ENCODE measurements at places on chromosomes 2 and 18.

GRCh38 chr2:212766921-212767320 lies 228.3 kb upstream of the ERBB4 start:
- DNase-seq: no peak

DNA sequence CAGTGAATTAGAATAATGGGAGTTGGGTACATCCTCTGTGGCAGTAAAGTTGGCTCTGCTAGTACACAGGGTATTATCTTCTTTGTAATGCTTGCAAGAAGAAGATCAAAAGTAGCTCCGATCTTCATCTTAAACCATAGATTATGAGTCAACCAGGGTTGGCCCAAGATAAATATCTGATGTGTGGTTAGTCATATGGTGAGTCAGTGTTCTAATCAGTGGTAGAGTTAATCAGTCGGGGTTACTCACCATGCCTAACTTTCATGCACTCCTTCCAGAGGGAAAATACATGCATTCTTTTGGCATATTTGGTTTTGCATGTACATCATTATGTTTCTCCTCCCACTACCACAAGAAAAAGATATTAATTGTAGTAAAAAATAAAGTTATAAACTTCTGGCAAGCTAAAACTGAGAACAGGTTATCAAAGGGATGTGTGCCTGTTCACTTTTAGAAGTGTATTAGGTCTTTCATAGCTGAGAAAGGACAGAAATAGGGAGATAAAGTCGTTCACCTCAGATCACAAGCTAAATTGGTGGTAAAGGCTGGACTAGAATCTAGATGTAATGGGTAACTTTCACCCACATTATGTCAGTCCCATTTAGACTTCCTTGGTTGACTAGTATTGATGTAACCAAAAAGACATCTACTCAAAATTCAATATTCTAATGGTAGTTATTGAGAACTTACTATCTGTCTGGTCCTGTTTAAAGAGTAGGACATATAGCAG lies 684.4 kb downstream of the IRS1 start:
- peak; percentile 51 for DNase-seq

GRCh38 chr2:37344453-37345361 lies at the start of gene QPCT:
Gene QPCT, plus strand, starts transcription at chr2:37344630. Its CDS starts 102 bp downstream, at chr2:37344732.
- DNase-seq: peak; percentile 39

DNA sequence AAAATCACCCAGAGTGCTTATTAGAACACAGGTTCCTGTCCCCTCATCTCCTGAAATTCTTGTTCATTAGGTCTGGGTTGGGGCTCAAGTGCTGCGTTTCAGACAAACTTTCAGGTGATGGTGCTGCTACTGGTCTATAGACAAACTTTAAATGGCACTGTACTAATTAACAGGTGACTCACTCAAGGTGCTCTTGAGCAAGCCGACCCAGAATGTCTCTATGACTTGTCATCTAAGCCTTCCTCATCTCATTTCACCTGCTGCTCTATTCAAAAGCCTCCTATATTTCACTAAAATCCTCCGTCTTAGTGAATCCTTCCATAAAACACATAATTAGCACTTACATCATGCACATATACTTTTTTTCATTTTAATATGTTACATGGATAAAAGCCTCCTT lies 29.9 kb upstream of the STK39 start:
- DNase-seq: no peak

DNA sequence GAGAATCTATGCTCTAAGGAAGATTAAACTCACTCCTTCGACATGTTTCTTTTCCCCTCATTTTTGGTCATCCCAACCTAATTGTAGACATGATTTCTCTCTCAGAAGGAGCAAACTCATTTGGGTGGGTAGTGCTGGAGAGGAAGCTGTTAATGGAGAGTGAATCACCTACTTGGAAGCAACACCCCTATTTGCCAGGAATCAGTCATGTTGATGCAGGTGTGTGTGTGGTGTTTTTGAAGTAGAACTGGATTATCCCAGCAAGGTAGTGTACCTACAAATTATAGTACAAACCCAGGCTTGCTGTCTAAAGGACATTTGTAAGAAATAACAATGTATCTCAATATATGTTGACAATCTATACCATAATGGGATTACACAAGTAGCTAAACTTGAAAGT lies 186.4 kb downstream of the EPHA4 start:
- no peak for DNase-seq

GRCh38 chr2:27712522-27712921 lies 48.8 kb downstream of the SLC4A1AP start:
- no peak for DNase-seq

- no peak for DNase-seq
These were observed 113.0 kb downstream of the BCL2 start for GRCh38 chr18:63206433-63207142.

GRCh38 chr18:73793386-73793785 lies 354.2 kb downstream of the FBXO15 start:
- no peak for DNase-seq

- DNase-seq: no peak
These were observed 65.8 kb downstream of the ARHGAP28 start for GRCh38 chr18:6795307-6795706.

DNA sequence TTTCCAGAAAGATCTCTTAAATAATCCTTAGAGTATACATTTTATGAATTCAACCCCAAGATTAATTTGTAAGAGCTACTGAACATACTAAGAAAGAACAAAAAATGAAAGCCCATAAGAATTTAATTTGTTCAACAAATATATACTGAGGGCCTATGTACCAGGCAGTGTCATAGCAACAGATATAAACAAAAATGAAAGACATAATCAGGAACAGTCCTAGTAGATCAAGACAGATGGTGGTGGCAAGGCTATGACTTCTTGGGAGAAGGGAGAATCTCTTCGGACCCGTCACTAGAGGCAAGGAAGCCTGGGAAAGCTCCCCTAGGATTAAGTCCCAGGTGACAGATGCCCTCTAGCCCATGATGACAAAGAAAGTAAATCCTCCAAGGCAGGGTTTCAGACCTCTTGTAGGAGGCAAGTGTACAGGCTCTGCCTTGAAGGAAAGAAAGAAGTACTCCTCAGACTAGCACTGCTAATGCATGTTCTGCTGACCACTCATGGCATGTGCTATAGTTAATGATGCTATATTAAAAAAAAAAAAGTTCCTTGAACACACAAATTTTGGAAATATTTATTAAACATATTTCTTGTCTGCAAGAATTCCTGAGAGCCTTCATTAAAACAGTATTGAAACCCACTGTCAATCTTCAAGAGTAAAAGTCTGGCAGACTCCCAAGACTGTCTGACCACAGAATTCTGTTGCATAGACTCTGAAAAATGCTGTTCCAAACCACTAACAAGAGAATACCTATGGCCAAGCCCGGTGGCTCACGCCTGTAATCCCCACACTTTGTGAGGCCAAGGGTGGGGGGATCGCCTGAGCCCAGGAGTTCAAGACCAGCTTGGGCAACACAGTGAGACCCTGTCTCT lies 31.5 kb downstream of the NOL10 start:
- DNase-seq: no peak

GRCh38 chr2:105328281-105329196 lies 996 bp downstream of the TGFBRAP1 start:
- peak; percentile 90 for DNase-seq

GRCh38 chr2:208363485-208363884 lies 43.1 kb upstream of the PTH2R start:
- peak; percentile 7 for DNase-seq

DNA sequence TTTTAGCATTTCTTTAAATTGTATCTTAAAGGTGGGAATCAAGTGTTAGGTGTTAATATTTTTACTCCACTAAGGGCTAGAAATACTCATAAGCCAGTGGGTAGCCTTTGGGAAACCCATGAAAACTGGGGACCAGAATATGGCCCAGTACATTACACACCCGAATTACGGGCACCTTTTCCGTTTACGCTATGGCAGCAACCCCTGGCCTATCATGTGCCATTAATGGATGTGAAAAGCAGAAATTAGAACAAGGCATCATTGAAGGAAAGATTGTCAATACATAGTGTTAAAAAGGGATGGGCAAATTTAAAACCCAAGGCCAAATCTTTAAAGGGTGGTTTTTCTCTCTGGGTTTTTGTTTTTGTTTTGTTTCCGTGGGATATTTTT lies 781 bp downstream of the FARP2 start:
- no peak for DNase-seq

- no peak for DNase-seq
These were observed 18.3 kb upstream of the POLE4 start for GRCh38 chr2:74939919-74940812.

DNA sequence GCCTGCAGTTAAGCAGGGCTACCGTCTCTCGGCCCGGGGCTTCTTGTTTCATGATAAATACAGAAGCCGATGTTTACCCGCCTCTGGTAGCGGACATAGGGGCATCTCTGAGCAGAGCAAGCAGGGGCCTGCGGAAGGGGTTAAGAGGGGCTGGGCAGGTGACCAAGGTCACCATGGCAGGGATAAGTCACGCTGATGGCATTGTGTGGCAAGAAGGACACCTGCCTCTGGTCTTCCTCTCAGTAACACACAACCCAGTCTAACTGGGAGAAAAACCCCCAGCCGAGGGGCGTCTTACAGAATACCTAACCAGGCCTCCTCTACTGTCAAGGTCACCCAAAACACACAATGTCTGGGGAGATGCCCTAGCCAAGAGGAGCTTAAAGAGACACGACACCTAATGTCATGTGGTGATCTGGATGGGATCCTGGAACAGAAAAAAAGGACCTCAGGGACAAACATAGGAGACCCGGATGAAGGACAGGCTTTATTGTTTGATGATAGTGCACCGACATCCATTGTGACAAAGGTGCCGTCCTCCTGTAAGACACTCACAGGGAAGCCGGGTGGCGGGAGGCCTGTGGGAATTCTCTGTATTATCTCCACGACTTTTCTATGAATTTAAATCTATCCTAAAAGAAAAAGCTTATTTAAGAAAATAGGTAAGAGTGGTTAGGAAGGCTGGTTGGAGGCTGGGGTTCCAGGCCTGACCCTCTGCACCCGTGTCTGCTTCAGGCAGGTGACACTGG lies 24.8 kb downstream of the SH3BP4 start:
- no peak for DNase-seq

DNA sequence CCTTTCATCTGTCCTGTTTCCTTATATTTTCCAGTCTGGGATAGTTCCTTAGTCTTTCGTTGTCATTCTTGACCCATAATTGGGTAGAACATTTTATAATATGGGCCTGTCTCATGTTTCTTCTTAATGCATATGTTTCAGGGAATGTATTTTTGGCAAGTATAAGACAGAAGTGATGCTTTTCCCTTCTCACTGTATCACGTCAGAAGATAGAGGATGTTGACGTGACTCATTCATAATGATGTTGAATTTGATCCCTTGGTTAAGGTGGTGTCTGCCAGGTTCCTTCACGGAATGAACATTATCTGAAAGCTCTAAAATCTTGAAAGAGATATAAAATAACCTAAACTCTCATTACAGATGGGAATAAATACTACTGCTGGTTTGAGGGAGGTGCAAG lies 18.8 kb downstream of the CDH7 start:
- DNase-seq: no peak

DNA sequence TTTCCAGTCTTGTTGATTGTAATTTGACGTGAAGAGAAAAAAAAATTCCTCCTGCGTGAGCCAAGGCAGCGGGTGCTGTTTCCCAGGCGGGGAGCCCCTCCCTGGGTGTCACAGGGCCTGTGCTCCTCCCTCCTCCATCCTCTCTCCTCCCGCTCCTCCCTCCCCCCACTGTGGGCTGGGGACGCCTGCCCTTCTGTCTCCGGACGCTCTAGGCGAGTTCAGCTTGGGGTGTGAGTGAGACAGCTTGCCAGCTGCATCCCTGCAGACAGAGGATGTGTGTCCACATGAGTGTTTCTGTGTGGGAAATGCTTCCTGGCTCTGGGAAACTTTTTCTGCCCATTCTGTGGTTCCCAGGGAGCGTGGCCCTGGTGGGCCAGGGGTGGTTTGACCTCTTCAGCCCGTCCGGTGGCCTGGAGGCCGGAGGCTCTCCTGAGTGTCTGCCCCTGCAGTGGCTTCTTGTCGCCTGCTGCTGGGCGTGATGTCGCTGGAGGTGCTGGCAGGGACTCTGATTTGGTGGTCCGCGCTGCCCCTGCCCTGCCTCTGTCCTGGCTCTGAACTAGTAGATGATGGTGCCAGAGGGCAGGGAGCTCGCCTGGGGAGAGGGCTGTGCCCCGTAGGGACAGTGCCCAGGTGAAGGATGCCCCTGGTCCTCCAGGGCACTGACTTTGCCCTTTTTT lies 96.4 kb downstream of the USP40 start:
- DNase-seq: no peak

DNA sequence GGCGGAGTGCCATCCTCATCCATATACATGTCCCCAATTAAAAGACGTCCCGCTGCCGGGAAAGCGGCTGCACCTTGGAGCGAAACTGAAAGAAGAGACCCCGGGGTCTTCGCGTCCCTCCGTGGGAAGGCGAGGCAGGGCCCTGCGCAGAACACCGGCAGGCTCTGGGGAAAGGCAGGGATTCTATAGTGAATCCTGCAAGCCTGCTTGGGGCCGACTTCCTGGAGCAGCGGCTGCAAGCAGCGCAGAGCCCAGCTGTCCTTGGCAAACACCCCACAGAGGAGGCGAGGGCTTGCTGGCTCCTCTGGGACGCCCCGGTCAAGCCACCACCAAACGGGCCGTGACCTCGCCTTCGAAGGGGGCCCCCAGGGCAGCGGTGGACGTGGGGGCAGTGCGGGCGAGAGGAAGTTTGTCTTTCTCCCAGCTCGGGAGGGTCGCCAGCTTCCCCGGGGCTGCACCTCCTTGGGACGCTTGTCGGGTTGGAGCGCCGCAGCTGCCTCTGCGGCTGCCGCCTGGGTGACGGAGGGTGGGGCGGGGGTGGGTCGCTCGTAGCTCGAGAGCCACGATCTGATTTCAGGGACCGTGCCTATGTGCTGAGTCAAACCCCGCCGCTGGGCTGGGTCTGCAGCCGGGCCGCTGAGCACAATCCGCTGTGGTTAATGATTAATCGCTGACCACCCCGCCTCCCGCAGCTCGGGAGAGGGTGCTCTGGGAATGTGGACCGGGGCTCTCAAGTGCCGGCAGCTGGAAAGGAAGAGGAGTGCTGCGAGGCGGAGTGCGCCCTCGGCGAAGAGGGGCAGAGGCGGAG lies 486 bp upstream of the GPR39 start:
- DNase-seq: peak; percentile 53

GRCh38 chr2:150873396-150873772 lies 385.9 kb upstream of the RND3 start:
- DNase-seq: no peak

- no peak for DNase-seq
These were observed 437.7 kb downstream of the NRXN1 start for GRCh38 chr2:50594233-50594632.

GRCh38 chr2:58972737-58973136 lies 731.6 kb upstream of the FANCL start:
- DNase-seq: no peak

- DNase-seq: no peak
These were observed 95.4 kb downstream of the GLI2 start for GRCh38 chr2:120831086-120831485.

- DNase-seq: no peak
These were observed 179.5 kb downstream of the PHLPP1 start for GRCh38 chr18:62894681-62895390.

GRCh38 chr2:36445185-36445866 lies 89.7 kb downstream of the CRIM1 start:
- no peak for DNase-seq

DNA sequence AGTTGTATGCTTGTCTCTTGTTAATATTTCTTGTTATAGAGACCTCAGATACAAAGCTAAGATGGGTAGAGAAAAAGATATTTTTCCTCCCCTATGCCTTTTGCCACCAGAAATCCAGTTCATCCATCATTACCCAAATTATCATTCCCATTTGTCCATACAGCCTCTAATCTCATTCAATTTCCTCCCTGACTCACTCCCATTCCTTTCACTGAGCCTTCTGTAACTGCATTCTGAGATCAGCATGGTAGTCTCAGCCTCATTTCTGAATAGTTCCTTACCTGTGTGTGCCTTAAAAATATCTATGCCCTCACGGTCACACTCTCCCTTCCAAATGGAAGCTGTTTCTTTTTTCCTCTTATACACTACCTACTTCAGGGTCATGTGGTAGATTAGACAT lies 15.7 kb upstream of the PIK3C3 start:
- no peak for DNase-seq

All from endothelial cell of umbilical vein (primary cell).